ENCODE measurements at places on chromosomes 4 and X.

GRCh38 chr4:22744478-22745062, 51.8 kb downstream of the GBA3 start:
- DNase-seq = no peak

DNA sequence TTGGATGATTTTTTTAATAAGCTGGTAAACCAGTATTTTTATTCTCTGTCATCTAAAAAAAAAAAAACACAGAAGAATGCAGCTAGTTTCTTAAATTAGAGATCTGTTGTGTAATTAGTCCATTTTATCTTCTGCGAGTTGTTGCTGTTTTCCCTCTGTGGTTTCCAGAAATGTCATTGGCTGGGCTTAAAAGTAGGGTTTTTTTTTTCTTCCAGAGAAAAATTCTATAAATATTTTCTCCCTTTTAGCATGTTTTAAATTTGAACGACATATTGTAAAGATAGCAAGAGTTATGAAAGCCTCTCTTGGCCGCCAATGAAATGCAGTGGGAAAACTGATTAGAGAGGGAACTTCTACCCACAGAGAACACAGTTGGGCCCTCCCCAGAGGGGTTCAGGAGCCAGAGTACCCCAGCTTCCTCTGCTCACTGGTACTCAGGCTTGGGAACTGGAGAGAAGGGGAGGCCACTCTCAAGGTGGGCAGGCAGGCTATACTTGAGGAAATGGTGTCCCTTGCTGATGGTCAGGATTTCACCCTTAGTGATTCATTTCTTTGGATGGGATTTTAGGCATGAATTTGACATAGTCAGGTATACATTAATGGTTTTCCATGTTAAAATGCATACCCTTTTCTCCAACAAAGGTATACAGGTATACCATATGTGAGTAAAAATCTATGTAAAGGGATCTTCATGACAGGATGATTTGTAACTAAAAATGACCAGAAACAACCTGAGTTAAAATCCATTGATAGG, 166.1 kb downstream of the BCOR start:
- DNase-seq = no peak

GRCh38 chrX:124476562-124476961, 130.2 kb downstream of the SH2D1A start:
- no peak for DNase-seq

- DNase-seq = no peak
These were observed 1087.8 kb downstream of the C4orf33 start for GRCh38 chr4:130183766-130184165.

DNA sequence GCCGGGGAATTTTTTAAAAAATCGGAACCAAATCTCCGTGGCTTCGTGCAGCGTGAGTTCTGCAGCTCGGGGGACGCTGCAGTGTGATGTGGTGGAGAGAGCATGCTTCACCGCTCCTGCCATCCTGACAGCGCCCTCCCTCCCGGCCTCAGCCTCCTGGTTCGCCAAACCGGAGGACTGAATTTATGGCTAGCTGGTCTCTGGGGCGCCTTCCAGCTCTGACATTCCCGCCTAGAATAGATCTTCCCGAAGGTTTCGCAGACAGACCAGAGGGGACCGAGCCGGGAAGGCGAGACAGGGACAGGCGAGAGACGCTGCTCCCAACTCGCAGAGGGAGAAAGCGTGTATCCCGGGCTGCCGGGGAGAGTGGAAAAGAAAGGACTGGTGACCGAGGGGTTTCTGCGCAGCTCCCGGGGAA, 25.9 kb downstream of the HOPX start:
- DNase-seq = no peak

- DNase-seq = no peak
These were observed 261.8 kb downstream of the MID1IP1 start for GRCh38 chrX:39063037-39063436.

DNA sequence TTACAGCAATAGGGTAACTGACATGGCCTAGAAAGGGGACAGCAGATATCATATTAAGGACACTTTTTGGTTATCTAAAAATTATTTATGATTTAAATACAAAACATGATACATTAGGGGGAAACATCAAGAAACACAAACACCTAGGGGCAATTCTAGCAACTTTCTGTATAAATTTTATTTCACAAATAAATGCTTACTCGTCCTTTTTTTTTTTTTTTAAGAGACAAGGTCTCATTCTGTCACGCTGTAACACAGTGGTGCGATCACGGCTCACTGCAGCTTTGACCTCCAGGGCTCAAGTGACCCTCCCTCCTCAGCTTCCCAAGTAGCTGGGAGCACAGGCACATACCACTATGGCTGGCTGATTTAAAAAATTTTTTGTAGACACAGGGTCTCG, 151.8 kb upstream of the BCOR start:
- no peak for DNase-seq

GRCh38 chr4:184911310-184911709, 85.5 kb upstream of the ACSL1 start:
- DNase-seq = no peak

DNA sequence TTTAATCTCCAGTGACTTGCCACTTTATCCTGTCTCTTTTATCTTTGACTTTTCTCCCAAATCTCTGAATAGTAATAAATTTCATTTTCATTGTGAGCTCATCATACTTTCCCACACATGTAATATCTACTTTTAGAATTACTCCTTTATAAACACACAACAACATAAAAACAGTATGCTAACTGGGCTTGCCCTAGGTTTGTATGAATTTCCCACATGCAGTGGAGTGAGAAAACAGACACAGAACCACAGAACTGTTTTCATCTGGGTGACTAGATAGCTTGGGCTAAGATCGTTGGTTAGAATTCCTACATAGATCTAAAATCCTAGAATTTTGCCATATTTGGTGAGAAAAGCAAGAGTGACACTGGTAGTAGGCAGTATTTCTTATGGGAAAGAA, 409.5 kb downstream of the SPRY1 start:
- no peak for DNase-seq

- no peak for DNase-seq
These were observed 123.2 kb upstream of the LNX1 start for GRCh38 chr4:53714236-53715140.
